ENCODE measurements at places on chromosomes 1 and 21.

DNA sequence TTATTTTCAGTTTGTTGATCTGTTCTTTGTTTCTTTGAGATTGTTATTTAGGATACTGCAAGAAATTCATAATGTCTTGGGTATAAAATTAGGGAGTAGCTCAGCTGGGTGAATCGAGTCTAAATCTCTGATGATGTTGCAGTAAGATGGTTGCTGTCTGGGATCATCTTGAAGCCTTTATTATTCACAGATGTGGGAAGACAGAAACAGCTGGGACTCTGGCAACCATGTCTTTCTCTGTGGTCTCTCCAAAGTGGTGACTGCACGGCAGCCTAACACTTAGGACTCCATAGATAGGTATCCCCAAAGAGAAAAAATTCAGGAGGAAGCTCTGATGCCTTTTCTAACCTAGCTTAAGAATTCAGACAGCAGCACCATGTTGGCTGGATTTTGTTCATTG lies 52.7 kb downstream of the RAP1A start:
- no peak for DNase-seq

GRCh38 chr1:198068285-198068684 lies 88.5 kb upstream of the NEK7 start:
- DNase-seq: no peak

- DNase-seq: no peak
Measured at GRCh38 chr21:44846224-44846484, 27.3 kb downstream of the PTTG1IP start.

DNA sequence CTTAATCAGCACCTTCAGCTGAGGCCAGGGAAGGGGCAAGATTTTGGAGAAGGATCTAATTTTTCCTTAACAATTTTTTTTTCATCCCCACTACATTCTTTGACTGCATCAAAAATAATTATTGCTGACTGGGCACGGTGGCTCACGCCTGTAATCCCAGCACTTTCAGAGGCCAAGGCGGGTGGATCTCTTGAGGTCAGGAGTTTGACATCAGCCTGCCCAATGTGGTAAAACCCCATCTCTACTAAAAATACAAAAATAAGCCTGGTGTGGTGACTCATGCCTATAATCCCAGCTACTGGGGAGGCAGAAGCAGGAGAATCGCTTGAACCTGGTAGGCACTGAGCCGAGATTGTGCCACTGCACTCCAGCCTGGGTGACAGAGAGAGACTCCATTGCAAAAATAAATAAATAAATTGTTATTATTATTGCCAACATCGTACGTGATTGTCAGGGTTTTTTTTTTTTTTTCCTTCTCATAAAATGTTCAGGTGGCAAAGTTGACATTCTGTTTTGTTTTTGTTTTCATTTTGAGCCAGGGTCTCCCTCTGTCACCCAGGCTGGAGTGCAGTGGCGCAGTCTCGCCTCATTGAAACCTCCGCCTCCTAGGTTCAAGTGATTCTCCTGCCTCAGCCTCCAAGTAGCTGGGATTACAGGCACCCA lies 37.3 kb upstream of the MORC3 start:
- no peak for DNase-seq

DNA sequence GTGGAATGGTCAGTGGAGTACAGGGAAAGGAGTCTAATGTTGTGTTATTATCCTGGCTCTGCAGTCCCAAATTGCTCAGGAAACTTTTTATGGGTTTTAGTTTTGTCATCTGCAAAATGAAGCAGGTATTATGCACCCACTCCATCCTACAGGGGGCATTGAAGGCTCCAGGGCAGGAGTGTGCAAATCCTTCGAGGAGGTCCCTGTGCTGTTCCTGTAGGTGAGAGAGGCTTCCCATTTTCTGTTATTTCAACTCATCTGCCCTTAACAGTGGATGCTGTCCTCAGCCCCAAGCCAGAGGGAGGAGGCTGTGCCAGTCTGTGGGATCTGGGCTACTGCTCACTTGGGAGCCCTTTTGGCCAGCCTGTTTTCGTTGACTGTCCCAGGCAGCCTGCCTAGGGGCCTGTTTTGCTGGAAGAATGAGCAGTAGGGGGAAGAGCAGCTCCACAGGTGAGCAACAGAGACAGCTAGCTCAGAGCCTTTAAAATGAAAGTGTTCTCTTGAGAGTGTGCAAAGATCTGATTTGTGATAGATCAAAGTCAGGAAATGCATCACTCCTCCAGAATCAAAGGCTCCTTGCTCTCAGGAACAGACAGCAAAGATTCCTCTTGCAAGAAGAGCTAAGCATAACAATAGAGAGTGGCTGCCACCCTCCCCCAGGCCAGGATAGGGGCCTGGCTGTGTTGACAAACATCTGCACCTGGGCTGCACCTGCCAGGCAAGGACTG lies 317.6 kb upstream of the PROX1 start:
- DNase-seq: no peak

- DNase-seq: no peak
Measured at GRCh38 chr1:39789571-39790110, 976 bp upstream of the BMP8B start.

GRCh38 chr21:15644489-15644888 lies 85.3 kb upstream of the USP25 start:
- DNase-seq: no peak

GRCh38 chr1:203425663-203425975 lies 50.0 kb upstream of the PRELP start:
- DNase-seq: no peak

GRCh38 chr1:11237356-11237755 lies 25.0 kb downstream of the MTOR start:
- no peak for DNase-seq

DNA sequence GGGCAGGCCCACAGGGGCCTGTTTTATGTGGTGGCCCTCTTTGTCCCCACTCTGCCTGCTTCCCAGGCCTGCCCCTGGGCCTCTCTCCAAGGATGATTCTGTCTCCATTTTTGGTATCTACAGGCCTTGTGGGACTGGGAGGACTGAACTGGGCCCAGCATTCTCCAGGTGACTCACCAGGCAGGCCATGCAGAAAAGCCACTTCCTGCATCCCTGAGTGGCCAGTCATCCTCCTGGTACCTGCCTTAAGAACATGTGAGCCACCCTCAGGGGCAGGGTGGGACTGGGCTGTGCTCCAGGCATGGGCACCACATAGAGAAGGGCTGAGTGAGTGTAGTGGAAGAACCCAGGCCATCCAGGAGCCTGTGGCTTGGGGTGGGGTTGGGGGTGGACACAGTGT lies 20.0 kb upstream of the BCAR3 start:
- peak; percentile 45 for DNase-seq

DNA sequence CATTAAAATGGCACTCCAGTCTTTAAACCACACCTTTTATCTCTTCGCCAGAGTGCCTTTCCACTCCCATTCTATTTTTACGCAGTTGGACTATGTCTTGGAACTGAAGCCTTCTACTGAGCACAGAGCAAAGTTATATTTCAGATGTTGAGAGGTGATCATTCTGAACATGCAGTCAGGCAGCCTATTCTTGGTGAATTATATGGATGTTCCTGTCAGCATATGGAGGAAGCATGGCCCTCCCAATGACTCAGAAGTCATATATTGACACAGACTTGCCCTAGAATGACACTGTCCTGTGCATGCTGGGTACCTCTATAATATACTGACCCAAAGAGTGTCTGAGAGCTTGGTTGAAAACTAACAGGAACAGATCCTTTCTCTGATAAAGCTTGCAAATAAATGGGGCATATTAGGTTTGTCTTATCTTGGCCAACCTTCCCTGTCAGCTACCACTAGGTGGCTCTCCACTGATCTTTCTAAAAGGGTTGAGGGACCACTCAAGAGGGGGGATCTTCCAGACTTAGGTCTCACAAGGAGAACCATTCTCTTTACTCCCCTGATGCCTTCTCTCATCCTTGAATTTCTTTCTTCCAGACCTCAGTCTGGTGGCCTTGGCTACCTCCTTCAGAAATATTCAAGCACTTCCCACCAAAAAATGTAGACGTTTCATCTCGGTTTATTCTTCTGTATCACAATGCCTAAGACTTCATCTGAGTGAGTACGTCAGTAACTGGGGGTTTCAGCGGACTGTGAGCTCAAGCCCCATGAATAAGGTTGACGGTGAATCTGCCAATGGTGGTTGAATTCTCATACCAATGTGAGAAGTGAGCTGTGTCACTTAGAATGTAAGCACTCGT lies 11.8 kb upstream of the ALG14 start:
- peak; percentile 59 for DNase-seq

- peak; percentile 71 for DNase-seq
Measured at GRCh38 chr1:89804642-89805237, 16.1 kb upstream of the LRRC8D start.

- no peak for DNase-seq
Measured at GRCh38 chr1:172698224-172698623, 39.3 kb downstream of the FASLG start.

DNA sequence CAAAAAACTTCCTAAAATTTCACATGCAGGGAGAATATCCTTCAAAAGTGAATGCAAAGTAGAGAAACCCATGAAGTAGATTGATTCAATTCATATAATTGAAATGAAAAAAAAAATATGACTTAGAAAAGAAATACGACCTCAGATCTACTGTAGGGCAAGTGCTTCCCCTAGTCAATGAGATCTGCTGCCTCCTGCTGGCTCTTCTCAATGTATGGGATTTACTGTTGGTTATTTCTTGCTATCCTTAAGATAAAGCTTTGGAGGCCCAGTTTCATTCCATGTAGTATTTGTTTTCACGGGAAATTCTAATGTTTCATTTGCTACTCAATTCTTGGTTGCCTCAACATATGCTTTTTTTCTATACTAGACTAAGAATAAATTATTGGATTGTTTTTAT lies 46.2 kb downstream of the ZNF648 start:
- DNase-seq: peak; percentile 19

- DNase-seq: no peak
Measured at GRCh38 chr1:60904099-60904851, 178.1 kb upstream of the NFIA start.

GRCh38 chr1:107547363-107548155 lies 406.7 kb downstream of the NTNG1 start:
- DNase-seq: no peak

DNA sequence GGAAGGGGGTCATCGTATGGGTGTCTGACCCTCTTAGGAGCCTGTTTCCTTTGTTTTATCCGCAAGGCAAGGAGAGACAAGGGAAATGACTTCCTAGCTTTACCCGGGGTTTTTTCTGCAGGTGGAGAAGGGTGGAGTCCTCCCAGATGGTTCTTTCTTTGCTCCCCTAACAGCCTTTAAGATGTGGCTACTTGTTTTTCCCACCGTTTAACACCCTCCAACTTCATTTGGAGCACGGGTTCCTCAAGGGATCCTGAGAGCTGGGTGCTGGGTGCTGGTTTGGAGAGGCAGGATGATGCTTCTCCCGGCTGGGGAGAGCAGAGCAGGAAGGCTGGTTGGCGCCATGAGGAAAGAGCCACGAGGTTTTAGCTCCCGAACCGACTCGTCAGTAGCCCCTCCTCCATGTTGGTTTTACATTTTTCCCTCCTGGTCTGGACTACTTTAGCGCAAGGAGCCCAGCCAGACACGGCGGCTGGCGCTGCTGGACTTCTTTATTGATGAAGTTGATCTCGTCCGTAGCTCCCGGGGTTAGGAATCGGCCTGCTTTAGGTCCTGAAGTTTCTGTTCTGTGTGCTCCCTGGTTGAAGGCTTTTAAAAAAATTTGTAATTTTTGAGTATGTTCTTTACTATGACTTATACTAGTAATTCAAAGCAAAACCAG lies 1.4 kb downstream of the UCK2 start:
- DNase-seq: peak; percentile 41

DNA sequence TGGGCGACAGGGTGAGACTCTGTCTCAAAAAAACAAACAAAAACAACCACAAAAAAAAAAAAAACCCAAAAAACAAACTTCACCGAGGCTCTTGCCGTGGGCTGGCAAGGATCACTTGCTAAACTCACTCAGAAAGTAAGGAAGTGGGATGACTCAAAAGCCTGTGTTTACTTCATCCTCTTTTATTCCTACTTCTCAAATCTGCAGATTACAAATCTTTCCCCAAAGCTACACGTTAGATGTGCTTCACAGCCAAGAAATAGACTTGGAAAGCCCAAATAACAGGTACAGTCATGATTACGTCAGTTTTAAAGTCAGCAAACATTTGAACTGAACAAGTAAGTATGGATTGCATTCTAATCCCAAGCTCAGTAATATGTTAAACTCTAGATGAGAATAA lies 359.3 kb downstream of the ADGRL2 start:
- DNase-seq: no peak

DNA sequence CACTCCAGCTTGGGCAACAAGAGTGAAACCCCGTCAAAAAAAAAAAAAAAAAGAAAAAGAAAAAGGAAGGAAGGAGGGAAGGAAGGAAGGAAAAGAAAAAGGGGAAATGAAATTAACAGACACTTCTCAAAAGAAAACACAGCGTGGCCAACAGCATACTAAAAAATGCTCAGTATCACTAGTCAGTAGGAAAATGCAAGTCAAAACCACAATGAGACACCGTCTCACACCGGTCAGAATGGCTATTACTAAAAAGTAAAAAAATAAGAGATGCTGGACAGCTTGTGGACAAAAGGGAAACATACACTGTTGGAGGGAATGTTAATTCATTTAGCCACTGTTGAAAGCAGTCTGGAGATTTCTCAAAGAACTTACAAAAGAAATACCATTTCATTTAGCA lies 369.5 kb upstream of the BRINP3 start:
- DNase-seq: no peak

- no peak for DNase-seq
Measured at GRCh38 chr1:154593390-154593789, 14.6 kb downstream of the ADAR start.

DNA sequence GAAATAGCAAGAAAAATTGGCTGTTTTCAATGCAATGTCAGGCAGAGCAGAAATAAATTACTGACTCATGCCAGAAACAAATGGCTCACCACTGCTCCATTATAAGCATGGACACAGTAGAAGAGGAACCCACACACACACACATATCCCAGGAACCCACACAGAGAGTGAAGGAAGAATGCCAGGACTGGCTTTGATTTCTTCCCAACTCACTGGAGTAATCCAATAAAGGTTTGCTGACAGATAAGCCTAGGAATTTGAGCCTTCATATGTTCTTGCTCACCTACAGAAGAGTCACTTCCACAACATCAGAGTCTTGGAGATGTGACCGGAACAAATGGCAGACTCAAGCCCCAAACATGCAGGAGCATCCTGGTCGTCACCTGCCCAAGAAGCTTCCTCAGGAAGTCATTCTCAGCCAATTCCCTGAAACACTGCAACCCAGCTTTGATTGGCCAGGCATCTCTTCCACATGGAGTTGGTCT lies 2.2 kb downstream of the SH3BP5L start:
- DNase-seq: no peak

GRCh38 chr1:25735956-25736529 lies 64.0 kb upstream of the SELENON start:
- no peak for DNase-seq

DNA sequence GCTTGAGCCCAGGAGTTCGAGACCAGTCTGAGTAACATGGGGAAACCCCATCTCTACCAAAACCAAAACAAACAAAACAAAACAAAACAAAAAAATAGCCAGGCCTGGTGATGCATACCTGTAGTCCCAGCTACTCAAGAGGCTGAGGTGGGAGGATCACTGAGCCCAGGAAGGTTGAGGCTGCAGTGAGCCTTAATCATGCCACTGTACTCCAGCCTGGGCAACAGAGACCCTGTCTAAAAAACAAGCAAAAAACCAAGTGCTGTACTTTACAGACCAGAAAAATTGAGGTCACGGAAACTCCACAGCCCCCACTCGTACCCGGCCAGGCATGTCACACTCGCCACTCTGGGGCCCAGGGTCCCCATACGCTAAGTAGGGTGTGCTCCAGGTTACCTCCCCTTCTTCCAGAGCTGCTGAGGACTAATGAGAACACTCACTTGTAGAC lies 22.9 kb downstream of the ATP2B4 start:
- DNase-seq: no peak
